T-cell (primary cell): ENCODE measurements at places on chromosomes 2 and 18.

DNA sequence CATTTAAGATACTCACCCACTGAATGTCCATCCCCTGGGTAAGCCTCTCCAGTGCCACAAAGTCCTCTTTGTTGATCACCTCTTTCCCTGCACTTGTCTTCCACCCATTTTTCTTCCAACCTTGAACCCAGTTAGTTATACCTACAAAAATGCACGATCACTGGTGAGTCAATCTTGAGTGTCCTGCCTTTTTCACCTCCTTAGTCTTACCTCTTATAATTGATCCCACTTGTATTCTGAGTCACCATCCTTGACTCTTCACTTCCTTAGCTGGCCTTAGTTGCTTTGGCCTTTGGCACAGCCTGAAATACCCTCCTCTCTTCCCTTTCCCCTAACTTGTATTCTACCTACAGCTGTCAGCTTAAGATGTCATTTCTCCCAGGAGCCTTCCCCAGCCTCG lies 10.2 kb downstream of the RNASEH1 start:
- no peak for DNase-seq
- H3K27me3 ChIP-seq = no peaks in the 10 kb centered on the region
- H3K4me3 ChIP-seq = no peak overlapping the region
- peaks cover 94% of the 10 kb centered on the region for H3K36me3 ChIP-seq

- no peaks in the 10 kb centered on the region for H3K4me1 ChIP-seq
- H3K4me3 ChIP-seq = no peak overlapping the region
- H3K36me3 ChIP-seq = no peaks in the 10 kb centered on the region
- no peaks in the 10 kb centered on the region for H3K27me3 ChIP-seq
- no peak for DNase-seq
- no peak overlapping the region for H3K27ac ChIP-seq
Measured at GRCh38 chr18:49070552-49070951, 119.8 kb upstream of the SMAD7 start.

- no peaks in the 10 kb centered on the region for H3K27me3 ChIP-seq
- H3K4me1 ChIP-seq = no peaks in the 10 kb centered on the region
- H3K36me3 ChIP-seq = no peaks in the 10 kb centered on the region
Measured at GRCh38 chr18:58592223-58593214, 36.4 kb downstream of the ALPK2 start.

GRCh38 chr2:119327431-119327830 lies 39.2 kb downstream of the C2orf76 start:
- no peak overlapping the region for H3K4me3 ChIP-seq
- H3K27ac ChIP-seq = no peak overlapping the region
- no peaks in the 10 kb centered on the region for H3K4me1 ChIP-seq
